Tibial artery (tissue), 4 donors: ENCODE measurements at places on chromosomes 3 and 15.

DNA sequence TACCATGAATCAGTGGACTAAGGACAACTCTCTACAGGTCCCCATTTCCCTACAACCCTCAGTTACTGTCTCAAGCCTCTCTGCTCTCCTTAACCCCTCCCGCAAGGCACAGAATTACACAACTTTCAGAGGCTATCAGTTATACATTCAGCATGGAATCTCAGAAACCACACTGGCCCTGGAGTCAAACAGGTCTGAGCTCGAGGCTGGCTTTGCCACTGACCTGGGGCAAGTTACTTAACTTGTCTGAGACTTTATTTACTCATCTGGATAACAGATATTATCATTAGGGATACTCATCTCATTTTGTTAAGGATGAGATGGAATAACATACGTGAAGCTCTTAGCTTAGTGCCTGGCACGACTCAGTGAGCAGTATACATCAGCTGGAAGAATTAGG lies 95.2 kb downstream of the WDR76 start:
- no peak for DNase-seq

GRCh38 chr15:68385671-68386586 lies 46.0 kb downstream of the ITGA11 start:
- peak; percentile 55 for DNase-seq

- DNase-seq: no peak
Observed at GRCh38 chr3:126005951-126006350, 37.0 kb downstream of the ROPN1B start.

- DNase-seq: no peak
Observed at GRCh38 chr3:71917545-71917944, 132.6 kb upstream of the PROK2 start.

DNA sequence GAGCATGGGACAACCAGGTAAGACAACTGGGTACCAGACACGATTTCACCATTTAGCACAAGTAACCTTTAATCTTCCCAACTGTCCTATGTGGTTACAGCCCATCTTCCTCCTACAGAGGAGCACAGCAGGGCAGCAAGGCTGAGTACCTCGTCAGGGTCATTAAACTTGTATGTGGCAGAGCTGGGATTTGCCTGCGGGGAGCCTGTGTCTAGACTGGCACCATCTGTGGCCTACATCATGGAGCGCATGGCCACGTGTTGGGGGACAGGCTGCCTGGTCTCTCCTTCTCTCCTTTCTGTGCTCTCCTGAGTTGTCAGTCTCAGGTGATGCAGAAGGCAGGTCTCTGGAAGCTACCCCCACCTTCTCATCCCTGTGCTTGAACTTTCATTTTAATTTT lies 32.2 kb downstream of the GOLGA6A start:
- DNase-seq: no peak

- no peak for DNase-seq
Observed at GRCh38 chr3:24342275-24342674, 152.4 kb downstream of the THRB start.

DNA sequence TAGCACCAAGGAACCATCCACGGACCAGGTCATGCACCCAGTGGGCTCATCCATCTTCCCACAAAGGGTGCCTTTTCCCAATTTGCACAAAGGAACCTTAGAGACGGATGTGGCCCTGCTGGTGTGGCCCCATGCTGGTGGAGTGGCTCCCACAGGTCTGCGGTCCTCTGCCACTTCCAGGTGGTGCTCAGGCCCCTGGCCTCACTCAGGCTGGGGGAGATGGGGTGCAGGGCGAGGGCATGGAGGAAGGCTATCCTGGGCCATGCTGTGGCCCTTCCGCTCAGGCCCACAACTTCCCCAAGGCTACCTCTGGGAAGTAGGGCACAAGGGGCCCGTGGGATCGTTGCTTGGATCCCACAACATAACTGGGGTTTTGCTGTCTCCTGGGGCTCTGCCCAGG lies 5.2 kb upstream of the SYNM start:
- DNase-seq: no peak

DNA sequence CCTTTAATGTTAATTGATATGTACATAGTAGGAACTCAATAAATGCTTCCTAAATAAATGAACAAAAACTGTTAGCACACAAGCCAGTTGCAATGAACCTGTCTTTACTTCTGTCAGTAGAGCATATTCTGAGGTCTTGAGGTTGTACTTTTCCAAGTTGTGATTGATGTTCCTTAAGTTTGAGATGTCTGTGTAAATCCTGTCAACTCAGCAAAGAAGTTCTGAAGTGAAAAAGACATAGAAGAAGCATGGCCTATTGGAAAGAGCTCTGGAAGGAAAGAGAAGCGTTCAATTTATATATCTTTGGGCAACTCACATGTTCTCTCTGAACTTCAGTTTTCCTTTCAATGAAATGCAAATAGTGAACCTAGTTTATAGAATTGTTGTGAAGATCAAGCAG lies 269.9 kb downstream of the AGBL1 start:
- DNase-seq: no peak

DNA sequence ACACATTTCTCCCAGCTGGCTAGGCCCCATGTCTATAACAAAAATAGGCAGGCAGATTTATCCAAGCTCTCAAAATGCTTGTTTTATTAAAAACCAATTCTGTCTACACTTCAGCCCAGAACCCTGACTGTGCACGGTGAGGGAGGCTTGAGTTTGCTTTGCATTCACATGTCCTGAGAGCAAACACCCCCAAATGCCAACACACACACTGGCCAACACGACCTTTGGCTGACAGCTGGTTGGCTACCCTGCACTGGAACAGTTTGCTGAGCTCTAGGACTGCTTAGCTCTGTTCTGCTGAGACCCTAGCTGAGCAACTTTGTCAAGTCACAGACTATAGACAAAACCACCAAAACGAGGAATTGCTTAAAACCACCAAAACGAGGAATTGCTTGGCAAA lies 3.6 kb downstream of the STIMATE start:
- DNase-seq: no peak

DNA sequence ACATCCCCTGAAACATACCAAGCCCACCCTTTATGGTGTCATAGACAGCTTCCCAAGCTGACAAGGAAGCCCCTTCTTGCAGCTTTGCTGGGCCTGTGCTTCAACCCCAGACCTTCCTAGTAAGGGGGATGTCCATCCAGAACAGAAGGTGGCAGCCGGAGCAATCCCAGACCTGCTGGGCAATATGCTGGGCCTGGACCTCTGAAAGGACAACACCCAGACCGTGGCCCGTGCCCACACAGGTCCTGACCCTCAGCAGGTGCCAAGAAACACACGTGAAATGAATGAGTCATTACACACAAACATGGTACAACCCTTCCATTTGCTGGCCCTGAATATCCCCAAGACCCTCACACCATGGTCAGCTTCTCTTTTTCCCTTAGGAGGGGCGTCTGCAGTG lies 19.8 kb upstream of the VILL start:
- peak; percentile 64 for DNase-seq

- DNase-seq: no peak
Observed at GRCh38 chr3:46187341-46187700, 20.8 kb downstream of the CCR1 start.

GRCh38 chr15:25022233-25022632 lies 67.4 kb downstream of the SNRPN start:
- no peak for DNase-seq

DNA sequence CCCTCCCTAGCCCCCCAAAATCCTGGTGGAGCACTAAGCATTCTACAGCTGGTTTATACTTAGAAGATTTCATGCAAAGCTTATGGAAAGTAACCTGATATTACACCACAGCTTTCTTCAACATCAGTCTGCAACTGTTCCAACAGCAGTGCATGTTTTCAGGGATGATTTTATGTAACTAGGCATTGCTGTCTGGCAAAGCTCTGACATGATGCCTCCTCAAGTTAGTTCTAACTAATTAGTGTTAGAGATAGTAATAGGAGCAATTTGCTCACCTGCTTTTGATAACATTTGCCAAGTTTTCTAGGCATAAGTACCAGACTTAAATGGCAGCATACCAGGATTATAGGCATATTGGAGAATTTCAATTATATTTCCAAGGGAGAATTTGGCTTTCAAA lies 330.3 kb upstream of the SGO1 start:
- DNase-seq: no peak

- DNase-seq: no peak
Observed at GRCh38 chr3:41863024-41863423, 98.9 kb downstream of the ULK4 start.

GRCh38 chr3:23493889-23494288 lies 290.8 kb downstream of the UBE2E2 start:
- no peak for DNase-seq

- DNase-seq: no peak
Observed at GRCh38 chr3:29153811-29154210, 127.1 kb upstream of the RBMS3 start.

- peak; percentile 70 for DNase-seq
Observed at GRCh38 chr15:40594429-40594836, 384 bp downstream of the KNL1 start.

DNA sequence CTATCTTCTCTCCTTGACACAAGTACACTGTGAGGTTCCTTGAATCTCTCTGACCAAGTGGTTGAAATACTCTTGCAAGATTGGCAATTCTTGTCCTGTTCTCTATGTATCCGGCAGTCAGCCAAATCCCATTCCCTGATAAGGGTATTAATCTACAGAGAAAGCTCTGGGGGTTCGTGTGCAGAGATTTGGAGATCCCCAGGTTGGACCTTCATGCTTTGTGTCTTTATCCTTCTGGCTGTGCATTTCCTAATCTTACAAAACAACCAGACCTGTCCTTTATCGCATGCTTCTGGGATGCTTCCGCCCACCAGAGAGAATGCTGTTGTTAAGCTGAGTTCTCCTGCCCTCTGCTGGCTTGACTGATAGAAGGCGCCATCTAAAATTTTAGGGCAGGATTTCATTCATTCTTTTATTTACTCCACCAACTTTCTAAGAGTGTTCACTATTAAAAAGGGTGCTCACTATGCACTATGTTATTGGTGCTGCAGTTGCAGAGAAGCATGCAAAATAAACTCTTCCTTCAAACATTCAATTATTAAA lies 8.6 kb upstream of the SST start:
- DNase-seq: no peak
